DMS153 (cell line): ENCODE measurements at places on chromosomes 5 and 9.

DNA sequence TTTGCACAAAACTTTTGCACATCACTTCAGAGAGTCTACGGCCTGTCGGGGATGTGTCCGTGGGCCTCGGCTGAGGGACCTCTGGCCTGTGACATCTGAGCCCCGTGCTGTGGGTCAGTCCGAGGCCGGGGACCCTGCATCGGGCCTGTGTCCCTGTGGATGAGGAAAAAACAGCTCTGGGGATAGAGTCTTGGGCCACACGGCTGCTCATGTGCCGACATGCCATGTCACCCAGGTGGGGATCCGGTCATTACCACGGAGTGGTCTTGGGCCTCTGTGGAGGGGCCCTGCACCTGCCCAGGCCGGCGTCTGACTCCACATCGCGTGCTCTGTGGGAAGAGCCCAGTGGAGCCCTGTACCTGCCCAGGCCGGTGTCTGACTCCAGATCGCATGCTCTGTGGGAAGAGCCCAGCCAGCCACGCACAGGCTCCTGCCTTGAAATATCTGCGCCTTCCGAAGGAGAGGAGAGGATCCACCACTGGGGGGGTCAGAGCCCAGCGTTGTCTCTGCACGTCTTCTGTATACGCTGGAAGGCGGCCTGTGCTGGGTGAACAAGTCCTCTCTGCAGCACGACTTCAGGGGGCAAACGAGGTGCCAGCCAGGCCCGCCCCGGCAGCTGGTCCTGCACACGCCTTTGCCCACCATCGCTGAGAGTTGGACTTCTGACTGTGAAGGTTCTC lies 27.5 kb upstream of the IRX4 start:
- no peak for DNase-seq

- DNase-seq, result no peak
Measured at GRCh38 chr5:180609386-180609785, 18.1 kb upstream of the SCGB3A1 start.

DNA sequence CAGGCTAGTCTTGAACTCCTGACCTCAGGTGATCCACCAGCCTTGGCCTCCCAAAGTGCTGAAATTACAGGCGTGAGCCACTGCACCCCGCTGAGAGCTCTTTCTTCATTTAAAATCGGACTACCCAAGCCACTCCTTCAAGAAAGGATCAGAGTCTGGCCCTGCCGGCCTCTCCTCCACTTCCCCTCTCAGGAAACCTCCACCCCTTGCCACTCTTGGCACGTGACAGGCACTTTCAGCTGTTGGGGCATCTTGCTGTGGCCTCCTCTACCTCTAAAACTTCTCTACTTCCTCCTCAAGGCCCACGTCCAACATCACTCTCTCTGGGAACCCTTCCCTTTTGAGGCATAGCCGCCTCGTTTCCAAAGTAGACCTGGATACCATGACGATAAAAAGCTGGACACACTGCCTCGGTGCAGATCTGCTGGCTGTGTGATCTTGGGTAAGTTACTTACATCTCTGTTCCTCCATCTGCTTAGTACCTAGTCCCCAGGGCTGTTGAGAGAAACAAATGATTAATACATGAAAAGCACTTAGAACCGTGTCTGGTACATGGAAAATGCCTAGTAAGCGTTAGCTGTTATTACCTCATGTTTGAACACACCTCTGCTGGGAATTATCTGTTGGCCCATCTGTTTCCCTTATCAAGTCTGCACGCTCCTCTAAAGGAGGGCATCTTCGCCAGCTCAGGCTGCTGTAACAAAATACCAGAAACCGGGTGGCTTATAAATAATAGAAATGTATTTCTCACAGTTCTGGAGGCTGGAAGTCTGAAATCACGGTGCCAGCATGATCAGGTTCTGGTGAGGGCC lies 55.3 kb downstream of the SMIM23 start:
- no peak for DNase-seq

DNA sequence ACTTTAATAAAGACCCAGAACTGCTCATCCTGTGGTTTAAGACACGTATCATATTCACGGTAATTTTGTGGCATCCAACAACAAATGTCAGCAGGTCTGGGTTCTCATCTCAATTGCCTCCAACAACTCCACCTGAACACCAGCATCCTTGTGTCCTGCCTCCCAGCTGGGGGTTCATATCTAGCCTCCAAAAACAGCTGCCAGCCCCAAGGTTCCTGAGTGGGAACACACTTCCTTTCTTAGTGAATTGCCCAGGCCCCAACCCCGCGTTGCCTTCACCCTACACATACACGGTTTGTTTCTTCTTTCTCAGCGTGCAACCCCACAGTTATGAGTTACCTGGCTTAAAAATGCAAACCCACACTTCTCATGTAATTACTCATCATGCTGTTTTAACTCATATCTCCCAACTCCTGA lies 77.9 kb downstream of the SEMA4D start:
- no peak for DNase-seq

DNA sequence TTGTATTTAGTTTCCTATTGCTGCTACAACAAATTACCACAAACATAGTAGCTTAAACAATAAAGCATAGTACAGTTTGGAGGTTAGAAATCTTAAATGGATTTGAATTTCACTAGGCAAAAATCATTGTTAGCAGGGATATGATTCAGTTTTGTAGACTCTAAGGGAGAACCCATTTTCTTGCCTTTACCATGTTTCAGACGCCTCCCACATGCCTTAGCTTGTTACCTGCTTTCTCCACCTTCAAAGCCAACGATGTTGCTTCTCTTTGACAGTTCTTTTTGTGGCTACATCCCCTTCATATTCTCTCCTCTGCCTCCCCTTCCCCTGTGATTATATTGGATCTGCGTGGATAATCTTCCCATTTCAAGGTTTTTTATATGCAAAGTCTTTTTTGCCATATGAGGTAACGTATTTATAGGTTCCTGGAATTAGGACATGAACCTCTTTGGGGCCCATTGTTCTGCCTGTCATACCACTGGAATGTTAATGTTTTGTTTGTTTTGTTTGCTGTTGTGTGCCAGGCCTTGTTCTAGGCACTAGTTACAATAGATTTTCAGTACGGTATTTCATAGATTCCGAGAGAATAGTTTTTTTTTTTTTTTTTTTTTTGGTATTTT lies 54.1 kb downstream of the UHRF2 start:
- no peak for DNase-seq

DNA sequence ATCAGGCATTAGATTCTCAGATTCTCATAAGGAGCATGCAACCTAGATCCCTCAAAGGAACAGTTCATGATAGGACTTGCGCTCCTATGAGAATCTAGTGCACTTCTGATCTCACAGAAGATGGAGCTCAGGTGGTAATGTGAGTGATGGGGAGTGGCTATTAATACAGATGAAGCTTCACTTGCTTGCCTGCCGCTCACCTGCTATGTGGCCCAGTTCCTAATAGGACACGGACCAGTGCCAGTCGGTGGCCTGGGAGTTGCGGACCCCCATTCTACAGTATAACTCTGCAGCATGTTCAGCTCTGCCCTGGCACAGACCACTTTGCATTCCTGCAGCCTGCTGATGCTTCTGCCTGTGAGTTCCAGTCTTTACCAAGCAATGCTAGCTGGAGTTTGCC lies 581.3 kb upstream of the KLF4 start:
- DNase-seq, result no peak

- DNase-seq, result no peak
Measured at GRCh38 chr9:121836366-121836885, 185.0 kb downstream of the DAB2IP start.

- no peak for DNase-seq
Measured at GRCh38 chr5:119031011-119031886, 39.6 kb upstream of the DMXL1 start.

DNA sequence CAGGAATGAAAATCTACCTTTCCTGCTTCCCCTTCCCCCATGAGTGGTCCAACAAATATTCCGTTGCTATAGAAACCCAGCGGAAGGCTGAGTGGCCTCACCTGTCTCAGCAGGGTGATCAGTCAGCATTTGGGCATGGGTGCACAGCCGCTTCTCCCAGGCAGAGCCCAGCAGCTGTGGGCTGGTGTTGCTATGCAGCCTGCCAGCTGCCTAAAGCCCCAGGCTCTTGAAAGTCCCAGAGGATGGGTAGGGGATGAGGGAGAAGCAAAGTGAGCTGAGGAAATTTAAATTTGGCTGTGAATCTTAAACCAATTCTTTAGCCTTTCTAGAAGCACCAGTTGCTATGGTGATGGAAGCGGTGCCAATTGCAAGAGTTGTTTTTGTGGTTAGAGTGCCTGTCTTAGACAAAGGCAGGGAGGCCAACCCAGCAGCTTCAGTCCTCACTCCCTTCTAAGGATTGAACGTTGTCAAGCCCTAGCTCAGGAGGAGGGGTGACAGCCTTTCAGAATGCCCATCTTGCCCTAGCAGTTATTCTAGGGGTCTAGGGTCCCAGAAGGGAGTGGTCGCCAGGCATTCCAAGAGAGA lies 151.5 kb upstream of the PITX1 start:
- no peak for DNase-seq

GRCh38 chr9:90103771-90104170 lies 499.0 kb downstream of the GADD45G start:
- no peak for DNase-seq

- no peak for DNase-seq
Measured at GRCh38 chr5:171823269-171823668, 37.7 kb downstream of the SMIM23 start.

GRCh38 chr5:26192486-26192885 lies 845.9 kb downstream of the CDH9 start:
- peak; percentile 28 for DNase-seq

DNA sequence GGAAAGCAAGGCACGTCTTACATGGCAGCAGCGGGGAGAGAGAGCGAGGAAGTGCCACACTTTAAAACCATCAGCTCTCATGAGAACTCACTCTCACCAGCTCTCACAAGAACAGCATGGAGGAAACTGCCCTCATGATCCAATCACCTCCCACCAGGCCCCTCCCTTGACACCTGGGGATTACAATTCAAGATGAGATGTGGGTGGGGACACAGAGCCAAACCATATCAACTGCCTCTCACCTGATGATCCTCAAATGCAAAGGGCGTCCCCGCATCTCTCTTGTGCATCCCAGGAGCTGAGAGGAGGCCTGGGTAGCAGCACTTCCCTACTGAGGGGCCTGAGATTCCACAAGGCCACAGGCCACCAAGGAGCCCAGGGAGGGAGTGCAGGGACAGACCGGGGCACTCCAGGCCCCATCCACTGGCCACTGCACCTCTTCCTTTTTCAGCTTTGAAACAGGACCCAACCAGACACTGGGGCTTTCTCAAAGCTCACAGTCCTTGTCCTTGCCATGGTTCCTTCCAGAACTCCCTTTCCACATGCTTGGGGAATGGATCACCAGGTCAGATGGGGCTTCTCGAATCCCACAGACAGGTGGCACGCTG lies 54.5 kb upstream of the IL17B start:
- no peak for DNase-seq

DNA sequence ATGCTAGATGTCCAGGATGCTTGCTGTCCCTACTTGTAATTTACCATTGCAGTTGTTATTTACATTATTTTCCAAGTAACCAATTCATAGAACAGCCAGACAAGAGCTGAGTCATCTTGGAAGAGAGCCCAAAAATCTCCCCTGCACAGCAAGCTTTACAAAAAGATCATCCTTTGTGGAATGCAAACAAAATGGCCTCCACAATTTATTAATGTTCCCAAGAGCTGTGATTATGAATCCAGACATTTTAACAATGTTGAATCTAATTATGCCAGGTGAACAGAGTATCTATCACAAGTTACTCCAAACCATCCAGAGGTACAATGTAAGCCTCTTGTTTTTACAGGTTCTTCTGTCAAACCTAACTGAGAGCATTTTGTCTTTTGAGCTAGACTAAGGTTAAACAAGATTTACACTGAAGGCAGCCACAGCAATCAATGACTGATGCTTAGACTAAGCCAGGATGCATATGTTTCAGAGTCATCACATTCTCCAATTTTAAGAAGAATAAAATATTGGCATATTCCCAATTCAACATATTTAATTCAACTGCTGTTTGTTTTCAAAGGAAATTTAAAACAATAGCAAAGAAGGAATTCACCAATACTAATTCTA lies 95.3 kb upstream of the SLC12A2 start:
- peak; percentile 41 for DNase-seq

DNA sequence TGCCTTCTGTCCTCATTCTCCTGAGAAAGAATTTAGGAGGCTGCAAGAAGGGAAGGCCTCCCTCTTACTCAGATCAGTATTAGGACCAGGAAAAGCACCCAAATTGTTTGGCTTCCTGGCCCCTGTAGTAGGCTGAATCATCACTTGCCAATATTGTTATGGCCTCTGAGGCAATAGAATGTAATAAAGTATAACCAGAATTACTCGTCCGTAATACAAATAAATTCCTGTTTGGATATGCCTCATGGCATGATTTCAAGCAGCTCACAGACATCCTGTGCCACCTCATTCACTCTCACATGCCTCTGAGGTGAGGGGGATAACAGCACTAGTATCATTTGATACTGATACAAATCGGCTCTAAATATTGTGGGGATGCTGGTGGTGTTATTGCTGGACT lies 427.3 kb downstream of the ISL1 start:
- DNase-seq, result no peak

DNA sequence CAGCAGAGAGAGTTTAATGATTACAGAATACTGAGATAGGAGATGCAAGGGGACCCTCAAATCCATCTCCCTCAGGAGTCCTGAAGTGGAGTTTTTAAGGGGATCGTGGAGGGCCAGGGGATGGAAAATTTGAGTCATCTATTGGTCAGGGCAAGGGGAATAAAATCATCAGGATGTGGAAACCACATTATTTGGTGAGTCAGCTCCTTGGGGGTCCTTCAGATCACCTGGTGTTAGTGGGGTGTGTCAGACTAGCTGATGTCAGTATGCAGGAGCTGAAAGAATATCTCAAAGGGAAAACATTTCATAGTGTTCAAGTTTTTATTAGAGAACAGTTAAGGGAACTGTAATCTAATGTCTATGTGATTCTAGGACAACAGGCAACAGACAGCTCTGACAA lies 183.0 kb upstream of the FTMT start:
- DNase-seq, result no peak

DNA sequence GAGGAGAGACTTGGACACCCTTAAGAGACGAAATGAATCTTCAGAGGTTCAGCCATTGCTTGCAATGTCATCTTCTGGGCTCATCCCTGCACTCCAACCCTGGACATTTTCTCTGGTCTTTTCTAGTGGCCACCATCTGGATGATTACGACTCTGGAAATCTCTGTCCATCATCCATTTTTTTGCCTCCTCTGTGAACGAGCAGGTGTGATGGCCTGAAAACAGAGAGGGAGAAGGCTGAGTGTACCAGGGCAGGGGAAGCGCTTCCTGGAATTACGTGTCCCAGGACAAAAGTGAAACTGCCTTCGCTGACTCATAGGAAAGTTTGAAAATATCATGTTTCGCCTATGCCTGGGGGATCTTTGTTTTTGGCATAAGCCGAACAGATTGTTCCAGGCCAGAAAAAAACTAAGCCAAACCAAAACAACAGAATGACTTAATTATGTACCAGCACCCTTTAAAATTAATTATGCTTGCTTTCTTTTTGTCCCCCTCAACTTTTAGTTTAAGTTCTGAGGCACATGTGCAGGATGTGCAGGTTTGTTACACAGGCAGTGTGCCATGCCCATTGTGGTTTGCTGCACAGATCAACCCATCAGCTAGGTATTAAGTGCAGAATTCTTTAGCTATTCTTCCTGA lies 31.9 kb downstream of the ANKRD33B start:
- no peak for DNase-seq

GRCh38 chr5:59335544-59335943 lies 558.0 kb downstream of the PDE4D start:
- DNase-seq, result no peak
